Activated CD4-positive, alpha-beta T cell treated with anti-CD3 and anti-CD28 coated beads, Interleukin-2, amount 50 U/mL, for 24 hours (primary cell): ENCODE measurements at places on chromosomes 3 and 15.

- no peak for DNase-seq
These were observed 134.8 kb upstream of the MB21D2 start for GRCh38 chr3:193052354-193053045.

- no peak for DNase-seq
These were observed 153.1 kb downstream of the LIPC start for GRCh38 chr15:58584789-58585461.

GRCh38 chr15:78044407-78045155 is 32.9 kb downstream of the TBC1D2B start:
- no peak for DNase-seq

DNA sequence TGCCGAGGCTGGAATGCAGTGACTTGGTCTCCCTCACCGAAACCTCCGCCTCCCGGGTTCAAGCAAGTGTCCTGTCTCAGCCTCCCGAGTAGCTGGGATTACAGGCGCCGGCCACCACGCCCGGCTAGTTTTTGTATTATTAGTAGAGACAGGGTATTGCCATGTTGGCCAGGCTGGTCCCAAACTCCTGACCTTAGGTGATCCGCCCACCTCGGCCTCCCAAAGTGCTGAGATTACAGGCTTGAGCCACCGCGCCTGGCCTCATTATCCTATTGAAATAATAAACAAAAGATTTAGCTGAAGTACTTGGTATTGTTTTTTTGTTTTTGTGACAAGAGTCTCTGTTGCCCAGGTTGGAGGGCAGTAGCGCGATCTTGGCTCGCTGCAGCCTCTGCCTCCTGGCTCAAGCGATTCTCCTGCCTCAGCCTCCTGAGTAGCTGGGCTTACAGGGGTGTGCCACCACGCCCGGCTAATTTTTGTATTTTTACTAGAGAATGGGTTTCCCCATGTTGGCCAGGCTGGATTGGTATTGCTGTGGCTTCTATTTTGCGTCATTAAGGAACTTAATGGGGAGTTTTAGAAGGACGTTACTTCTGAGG is 1.5 kb downstream of the RPL35A start:
- DNase-seq: no peak

GRCh38 chr3:136262559-136262958 is 12.4 kb downstream of the PCCB start:
- DNase-seq: no peak

GRCh38 chr15:30042556-30042955 is 40.2 kb upstream of the GOLGA8J start:
- no peak for DNase-seq

- DNase-seq: no peak
These were observed 29.2 kb downstream of the PLOD2 start for GRCh38 chr3:146131616-146132410.

GRCh38 chr15:46111730-46112129 is 476.9 kb downstream of the SQOR start:
- DNase-seq: no peak

GRCh38 chr15:100517846-100518245 is 10.9 kb downstream of the CERS3 start:
- DNase-seq: no peak

DNA sequence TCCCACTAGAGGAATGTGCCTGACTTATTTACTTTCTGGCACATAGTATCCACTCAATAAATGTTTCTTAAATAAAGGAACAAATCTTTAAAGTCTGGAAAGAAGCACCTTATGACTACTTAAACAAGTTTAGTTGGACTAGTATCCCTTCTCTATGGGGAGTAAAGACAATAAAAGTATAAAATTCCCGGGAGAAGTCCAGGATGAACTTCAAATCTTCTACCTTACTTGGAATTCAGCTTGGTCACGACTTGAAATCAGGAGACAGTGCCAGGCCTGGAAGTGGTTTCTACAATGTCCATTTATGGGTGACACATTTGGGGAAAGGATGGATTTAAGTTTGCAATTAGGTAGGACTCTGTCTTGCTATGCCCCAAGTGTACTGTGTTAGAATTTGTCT is 196.5 kb downstream of the NR1D2 start:
- DNase-seq: no peak

DNA sequence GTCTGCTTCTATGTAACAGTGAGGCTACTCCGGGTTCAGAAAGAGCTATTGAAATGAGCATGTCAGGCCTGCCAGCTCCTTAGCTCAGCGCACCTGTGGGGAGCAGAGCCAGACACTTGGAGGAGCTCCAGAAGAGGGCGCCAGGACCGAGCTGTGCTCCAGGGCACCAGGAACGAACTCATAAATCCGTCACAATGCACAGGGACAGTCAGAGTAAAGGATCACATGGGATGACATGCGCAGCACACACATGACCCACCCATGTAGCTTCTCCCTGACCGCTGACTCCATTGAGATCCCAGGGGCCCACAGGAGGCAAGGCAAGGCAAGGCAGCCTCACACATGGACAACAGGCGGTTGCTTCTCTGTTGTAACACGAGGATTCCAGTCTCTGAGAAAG is 26.0 kb upstream of the GNB5 start:
- no peak for DNase-seq

DNA sequence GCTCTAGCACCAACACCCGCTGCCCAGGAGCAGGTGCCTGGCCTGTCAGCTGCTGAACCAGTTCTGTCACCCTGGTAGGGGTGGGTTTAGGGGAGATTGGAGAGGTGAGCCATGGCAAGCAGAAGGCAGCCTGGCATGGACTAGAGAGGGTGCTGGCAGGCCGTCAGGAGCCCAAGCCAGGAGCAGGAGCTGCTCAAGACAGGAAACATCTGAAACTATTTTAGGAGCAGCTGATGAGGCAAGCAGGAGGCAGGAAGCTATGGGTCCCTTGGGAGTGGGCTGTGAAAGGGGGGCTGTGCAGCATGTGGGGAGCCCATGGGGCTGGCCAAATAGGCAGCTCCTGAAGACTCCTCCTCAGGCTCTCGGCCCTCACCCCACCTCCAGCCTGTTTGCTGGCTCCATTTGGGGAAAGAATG is 2.3 kb downstream of the INKA1 start:
- DNase-seq: no peak

DNA sequence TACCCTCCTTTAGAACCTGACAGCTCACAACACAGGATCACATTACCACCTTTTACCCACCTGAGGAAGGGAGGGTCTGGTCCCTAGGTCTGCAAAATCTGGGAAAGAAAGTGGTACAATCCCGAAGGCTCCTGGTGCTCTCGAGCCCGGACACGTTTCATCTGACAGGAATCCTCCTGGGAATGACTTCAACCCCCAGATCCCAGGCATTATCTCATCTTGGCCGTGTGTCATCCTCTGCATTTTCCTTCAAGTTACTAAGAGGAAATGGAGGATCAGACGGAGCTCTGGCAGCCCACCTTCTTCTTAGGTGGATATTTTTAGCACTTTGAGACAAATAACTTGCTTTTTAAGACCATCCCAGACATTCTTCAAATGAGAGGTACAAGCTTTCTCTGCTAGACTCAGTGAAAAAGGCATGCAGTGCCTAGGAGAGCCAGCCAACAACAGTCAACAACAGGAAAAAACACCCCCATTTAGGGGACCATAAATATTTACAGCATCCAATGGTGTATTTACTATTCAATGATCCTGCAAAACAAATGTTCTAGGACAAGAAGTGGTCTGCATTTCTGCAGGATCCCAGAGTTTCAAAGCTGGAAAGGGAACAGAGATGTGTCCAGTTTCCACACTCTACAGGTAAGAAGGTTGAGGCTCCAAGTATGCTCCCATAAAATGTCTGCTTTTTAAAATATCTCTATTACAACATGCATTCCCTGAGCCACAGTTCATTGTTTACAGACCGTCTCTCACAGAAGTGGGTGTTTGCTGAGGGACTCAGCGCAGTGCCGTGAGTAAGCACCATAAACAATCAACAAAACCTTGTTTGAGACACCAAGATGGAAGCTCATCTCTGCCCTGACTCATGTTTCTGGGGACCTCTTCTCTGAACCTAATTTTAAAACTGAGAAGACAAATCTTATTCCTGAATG is 38.3 kb upstream of the ARHGEF3 start:
- DNase-seq: no peak

GRCh38 chr3:128489927-128490649 is 2.9 kb downstream of the GATA2 start:
- no peak for DNase-seq

GRCh38 chr3:190169877-190170276 is 49.2 kb upstream of the P3H2 start:
- no peak for DNase-seq

DNA sequence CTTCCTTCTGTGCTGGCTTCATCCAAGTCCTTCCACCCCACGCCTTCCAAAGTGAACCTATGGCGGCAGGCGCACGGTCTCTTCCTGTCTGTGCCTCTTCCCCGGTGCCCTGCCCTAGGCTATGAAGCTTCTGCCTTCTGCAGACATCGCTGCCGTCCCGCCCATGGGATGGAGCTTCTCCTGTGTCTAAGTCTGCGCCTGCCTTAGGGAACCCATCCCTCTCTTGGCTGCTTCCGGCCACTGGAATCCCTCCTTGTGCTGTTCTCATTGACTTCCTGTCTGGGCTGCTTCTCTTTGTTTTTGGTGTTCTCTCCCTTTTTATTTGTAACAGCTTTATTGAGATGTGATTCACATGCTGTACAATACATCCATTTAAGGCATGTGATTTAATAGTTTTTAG is 17.2 kb downstream of the CHCHD6 start:
- no peak for DNase-seq

GRCh38 chr15:49380912-49381311 is 42.1 kb upstream of the FGF7 start:
- DNase-seq: no peak

GRCh38 chr15:45635191-45635638 is 386 bp downstream of the SQOR start:
- peak; percentile 37 for DNase-seq

DNA sequence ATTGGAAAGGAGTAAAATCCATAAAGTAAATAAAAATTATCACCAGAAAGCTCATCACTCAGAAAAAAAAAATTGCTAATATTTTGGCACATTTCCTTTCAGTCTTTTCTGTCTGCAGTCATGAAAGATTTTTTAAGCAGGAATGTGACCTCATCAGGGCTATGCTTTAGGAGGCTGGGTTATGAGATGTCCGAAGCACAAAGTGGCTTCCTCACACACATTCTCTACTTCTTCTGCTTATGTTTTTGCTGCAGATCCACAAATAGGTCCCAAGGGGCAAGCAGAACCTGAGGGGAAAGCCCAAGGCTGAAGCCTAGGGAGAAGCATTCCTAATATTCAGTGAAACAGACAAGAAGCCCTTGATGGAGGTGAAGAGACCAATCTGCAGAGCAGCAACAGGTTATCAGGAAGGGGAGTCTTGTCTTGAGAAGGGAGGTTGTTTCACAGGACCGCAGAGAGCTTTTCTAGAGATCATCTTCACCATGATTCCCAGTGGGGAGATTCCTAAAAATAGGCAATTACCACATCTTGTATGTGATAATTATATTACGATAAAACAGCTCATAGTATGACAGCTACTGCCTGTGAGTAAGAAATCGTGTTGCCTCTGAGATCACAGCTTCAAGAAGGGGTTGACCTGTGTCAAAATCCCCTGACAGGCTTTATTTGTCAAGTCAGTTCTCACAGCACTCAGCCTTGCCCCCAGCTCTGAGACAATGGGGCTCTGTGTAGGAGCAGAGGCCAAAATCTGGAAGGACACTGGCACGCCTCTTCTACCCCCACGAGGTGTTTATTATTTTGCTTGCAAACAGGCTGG is 60.5 kb downstream of the IGF2BP2 start:
- DNase-seq: no peak

- DNase-seq: no peak
These were observed 170.4 kb upstream of the LPP start for GRCh38 chr3:187983484-187984124.

DNA sequence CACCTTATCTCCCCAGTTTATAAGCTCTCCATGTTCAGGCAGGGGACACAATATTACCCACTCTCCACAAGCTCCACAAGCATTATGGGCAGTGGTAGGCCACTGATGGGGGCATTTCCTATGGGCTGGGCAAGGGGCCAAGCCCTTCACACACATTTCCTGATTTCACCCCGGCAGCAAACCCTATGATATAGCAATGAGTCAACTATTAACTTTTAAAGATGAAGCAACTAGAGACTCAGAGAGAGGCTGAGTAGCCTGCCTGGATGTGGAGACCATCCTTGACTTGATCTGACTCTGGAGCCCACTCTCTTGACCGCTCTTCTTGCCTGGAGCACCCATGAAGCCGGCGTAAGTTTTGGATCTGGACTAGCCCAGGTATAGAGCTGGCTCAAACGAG is 27.4 kb downstream of the FOXL2NB start:
- DNase-seq: no peak

GRCh38 chr3:29936054-29936453 is 655.2 kb downstream of the RBMS3 start:
- no peak for DNase-seq
